CD4-positive, alpha-beta T cell treated with Interleukin-4 for 4 hours (primary cell): ENCODE measurements at places on chromosomes 3 and 15.

DNA sequence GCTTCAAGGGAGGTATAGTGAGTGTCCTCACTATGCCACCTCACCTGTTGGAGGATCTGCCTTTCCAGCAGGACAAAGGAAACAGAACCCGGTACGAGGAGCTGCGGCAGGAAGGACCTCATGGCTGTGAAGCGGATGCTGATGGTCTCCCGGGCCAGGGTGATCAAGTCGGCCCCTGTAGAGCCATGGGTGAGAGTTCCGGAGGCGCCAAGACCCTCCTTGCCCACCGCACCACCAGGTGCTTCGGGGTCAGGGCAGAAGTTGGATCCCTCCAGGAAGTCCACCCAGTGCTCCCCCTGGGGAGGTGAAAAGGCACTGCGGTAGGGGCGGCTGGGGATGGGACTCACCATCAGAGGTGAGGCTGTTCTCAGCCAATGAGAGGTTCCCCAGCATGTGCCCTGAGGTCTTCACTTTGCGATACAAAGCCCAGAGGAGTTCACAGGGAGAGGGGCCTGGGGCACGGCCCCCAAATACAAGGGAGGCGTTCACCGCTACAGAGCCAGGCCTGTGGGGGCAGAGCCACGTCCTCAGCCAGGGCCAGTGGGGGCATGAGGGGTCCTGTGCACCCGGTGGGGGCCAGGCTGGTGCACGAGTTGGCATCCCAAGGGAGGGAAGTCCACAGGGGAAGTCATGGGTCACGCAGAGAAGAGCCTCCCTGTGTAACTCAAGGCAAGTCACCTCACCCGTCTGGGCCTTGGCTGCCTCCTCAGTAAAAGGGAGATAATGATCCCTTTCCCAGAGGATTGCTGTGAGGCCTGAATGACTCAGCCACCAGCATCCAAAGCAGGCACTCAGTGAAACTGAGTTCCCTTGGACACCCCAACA lies 27.7 kb downstream of the C15orf39 start:
- no peak for DNase-seq

DNA sequence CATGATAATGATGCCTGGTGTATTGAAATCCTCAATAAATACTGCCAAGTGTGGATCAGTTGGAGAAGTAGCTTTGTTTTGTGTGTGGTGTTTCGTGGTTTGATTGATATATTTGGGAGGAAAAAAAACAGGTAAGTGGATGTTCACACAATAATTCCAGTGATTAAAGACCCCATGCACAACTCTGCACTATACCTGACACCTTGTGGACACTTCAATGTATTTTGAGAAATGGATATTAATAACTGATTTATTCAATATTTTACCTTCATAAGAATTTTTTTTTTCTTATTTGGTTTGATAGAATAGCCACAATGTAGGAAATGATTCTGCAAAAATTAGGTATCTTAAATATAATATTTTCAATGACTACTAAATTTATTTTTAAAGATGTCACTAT lies 62.4 kb upstream of the PYDC2 start:
- DNase-seq, result no peak

- no peak for DNase-seq
Observed at GRCh38 chr3:122057671-122058070, 2.5 kb downstream of the CD86 start.

DNA sequence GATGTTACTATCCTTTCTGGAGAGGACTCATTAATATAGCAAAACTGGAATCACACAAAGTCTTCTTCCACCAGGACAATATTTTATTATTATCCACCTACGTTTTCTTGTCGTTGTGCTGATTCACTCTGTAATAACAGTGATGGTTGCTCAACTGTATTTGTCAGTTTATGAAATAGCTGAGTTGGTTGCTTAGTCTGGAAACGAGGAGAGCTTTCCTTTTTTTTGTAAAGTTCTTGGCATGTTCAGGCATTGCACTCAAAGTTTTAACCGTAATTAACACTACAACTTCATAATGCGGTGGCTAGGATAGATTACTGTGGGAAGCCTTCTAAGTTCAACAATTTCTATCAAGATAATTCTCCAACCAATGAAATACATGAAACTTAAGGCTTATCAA lies 131.2 kb downstream of the RAP2B start:
- no peak for DNase-seq

GRCh38 chr3:72722930-72723726 lies 125.1 kb downstream of the SHQ1 start:
- DNase-seq, result no peak

- no peak for DNase-seq
Observed at GRCh38 chr3:177977381-177978158, 558.7 kb upstream of the KCNMB2 start.

GRCh38 chr3:17775073-17775472 lies 32.6 kb upstream of the TBC1D5 start:
- DNase-seq, result no peak

DNA sequence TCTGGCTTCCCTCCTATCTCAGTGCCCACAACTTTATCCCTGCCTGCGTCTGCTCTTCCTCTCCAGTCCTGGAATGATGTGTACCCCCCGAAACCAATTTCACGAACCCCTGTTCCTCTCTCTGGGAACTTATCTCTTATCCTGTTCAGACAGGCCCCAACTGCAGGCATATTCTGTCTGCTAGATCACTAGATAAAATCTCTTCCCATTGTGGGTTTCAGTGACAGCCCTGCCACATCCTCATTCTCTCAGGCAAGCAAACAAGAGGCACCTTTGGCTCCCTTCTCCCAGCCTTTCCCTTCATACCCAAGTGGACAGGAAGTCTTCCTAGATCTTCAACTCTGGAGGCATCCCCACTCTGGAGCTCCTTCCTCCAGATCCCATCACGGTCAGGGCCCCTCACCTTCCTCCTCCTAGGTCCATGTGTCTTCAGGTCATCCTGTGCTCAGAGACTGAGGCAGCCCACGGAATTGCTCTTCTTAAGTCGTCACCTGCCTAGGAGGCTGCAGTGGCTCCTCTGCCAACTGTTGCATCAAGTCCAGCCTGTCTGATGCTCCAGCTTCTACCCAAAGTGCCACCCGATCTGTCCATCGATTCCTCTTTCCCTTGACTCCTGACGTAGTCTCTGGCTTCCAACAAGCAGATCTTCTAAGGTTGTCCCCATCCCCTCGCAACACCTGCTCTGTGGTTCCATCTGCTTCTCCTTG lies 190.8 kb downstream of the SLCO3A1 start:
- DNase-seq, result no peak

GRCh38 chr3:16180737-16181134 lies 6.3 kb downstream of the GALNT15 start:
- DNase-seq, result no peak

- DNase-seq, result no peak
Observed at GRCh38 chr15:73915082-73915481, 11.2 kb upstream of the LOXL1 start.

DNA sequence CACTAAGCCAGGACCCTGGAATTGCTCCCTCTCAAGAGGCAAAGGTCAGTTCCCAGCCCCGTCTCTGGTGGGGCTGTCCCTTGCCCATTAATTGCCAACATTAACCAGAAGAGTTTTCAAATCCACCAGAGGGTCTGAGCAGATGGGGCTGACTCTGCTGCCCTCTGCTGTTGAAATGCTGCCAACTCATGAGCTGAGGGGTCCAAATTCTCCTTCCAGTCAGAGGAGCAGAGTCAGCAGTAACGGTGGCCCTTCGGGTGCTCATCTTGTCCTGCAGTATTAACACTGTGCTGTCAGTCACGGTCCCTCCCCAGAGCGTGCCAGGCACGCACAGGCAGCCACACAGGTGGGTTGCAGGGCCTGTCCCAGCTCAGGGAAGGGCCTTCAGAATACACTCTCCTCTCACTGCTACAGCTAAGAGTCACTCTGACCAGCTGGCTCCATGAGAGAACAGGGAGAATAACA lies 10.7 kb upstream of the SPTBN5 start:
- peak; percentile 76 for DNase-seq

GRCh38 chr15:42145546-42146455 lies 10.6 kb downstream of the PLA2G4F start:
- DNase-seq, result no peak

DNA sequence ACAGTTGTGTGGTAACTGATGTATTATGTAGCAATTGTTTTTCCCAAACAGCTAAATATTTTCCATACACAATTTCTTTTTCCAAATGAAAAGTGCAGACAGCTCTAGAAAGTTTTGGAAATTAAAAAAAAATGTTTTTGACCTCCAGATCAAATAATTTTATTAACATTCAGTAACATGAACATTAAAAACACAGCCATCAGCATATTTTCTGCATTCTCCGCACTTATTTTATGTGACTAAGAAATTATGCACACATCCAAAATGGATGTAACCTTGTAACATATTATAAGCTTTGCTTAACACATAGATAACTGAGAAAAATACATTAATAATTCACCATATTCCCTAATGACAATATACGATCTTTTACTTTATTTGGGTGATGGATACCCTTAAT lies 224.6 kb downstream of the VGLL3 start:
- no peak for DNase-seq

- no peak for DNase-seq
Observed at GRCh38 chr3:128343287-128344051, 123.2 kb downstream of the DNAJB8 start.

DNA sequence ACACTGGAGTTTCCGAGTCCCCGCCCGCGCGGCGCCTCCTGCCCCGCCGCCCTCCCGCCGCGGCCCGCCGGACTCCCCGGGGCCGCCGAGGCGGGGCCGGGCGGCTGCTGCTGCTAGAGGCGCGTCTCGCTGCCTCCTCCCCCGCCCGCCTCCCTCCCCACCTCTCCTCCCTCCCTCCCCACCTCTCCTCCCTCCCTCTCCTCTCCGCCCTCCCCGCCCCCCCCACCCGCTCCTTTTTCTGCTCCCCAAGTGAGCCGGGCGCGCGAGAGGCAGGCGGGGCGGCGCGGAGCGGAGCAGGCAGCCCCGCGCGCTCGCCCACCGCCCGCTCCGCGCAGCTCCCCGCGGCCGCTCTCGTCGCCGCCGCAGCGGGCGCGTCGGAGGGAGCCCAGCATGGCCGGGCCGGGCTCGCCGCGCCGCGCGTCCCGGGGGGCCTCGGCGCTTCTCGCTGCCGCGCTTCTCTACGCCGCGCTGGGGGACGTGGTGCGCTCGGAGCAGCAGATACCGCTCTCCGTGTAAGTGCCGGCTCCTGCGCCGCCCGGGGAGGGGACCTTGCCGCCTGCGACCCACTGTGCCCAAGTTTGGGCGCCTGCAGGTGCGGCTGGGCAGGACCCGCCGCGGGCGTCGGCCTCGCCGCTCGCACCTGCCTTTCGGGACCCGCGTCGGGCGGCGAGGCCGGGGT lies at the start of gene CACNA2D3:
TSS of gene CACNA2D3 (plus strand) at position 229 of the 679 bp plus-strand sequence.
- DNase-seq, result no peak

GRCh38 chr3:8773941-8774542 lies 4.6 kb upstream of the OXTR start:
- no peak for DNase-seq

- DNase-seq, result no peak
Observed at GRCh38 chr3:174439331-174440252, 419.5 kb upstream of the NAALADL2 start.

GRCh38 chr15:55484917-55485672 lies 22.9 kb downstream of the DNAAF4 start:
- DNase-seq, result no peak

DNA sequence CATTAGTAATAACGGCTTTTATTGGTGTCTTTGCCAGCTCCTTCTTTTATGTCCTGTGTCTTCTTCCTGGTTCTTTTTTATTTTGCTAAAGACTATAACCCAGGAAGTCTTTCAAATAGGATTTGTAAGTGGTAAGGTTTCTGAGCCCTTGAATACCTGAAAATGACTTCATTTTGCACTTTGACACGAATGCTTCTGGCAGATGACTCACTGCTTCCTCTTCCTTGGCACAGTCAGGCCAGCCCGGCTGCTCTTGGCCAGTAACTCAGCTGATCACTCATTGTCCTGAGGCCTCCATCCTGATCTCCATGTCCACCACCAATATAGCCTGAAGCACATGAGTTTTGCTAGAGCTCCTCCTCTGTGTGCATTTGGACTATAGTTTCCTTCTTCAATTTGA lies 48.7 kb upstream of the NR2E3 start:
- DNase-seq, result no peak

- DNase-seq, result no peak
Observed at GRCh38 chr15:64667736-64668161, 107.6 kb downstream of the RBPMS2 start.

DNA sequence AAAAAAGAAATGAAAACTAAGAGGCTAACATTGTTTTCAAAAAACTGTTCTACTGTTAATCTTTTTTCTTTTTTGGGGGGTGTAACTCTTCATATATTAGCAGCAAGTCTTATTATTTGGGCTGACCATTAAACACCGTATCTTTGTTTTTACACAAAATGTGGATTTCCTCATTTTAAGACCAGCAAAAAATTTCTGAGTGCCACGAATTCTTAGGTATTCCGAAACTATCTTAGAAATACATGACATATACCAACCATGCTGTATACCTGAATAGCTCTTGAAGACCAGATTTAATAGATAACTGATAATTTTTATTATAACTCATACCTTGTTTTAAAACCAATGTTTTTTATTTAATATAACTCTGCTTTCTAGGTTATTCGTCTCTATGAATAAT lies 620 bp upstream of the TTC23 start:
- DNase-seq, result no peak

- DNase-seq, result peak; percentile 68
Observed at GRCh38 chr15:68055224-68055705, 1.1 kb downstream of the PIAS1 start.

DNA sequence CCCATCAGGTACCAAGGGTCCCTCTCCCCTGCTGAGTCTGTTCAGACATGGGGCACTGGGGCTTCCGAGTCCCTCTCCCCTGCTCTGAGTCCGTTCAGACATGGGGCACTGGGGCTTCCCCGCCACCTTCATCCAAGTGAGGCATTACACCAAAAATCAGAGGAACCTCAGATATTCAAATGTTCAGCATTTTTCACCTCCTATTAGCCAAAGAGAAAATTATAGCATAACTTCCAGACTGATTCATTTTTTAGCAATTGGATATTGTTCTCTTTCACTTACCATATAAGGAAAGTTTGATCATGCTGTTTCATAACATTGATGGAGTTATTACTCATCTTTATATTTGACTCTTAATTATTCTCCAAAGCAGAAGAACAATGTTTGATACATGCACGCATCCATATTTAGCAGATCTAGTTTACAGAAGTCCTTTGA lies 213.9 kb downstream of the MTHFS start:
- no peak for DNase-seq

DNA sequence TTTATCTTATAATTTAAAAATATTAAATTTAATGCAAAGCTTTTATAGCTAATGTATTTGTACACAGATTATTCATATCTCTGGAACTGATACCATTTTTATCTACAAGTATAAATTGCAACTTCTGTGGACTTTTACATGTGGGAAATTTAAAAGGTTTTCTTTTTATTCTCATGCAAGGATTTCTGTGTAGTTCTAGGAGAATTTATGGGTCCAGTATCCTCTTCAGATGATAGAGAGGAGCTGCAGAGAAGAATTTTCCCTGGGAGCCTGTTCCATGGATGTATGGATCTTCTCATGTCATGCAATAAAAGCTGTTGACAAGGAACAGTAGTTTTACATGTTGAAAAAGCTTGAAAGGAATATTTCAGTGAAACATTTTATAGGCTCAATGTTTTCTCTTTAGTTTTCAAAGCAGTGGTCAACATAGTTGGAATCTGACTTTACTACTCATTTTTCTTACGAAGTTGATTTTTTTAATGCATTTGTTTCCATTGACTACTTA lies 119.7 kb downstream of the MCTP2 start:
- DNase-seq, result no peak

GRCh38 chr3:109702252-109702651 lies 364.9 kb upstream of the DPPA4 start:
- no peak for DNase-seq

GRCh38 chr15:101320501-101321052 lies 25.5 kb upstream of the SNRPA1 start:
- peak; percentile 55 for DNase-seq
